ENCODE measurements at places on chromosomes 6 and 20.

- no peak for DNase-seq
These were observed 10.5 kb downstream of the MANBAL start for GRCh38 chr20:37299718-37300528.

- DNase-seq, result no peak
These were observed 319.8 kb downstream of the HIVEP2 start for GRCh38 chr6:142624978-142625715.

DNA sequence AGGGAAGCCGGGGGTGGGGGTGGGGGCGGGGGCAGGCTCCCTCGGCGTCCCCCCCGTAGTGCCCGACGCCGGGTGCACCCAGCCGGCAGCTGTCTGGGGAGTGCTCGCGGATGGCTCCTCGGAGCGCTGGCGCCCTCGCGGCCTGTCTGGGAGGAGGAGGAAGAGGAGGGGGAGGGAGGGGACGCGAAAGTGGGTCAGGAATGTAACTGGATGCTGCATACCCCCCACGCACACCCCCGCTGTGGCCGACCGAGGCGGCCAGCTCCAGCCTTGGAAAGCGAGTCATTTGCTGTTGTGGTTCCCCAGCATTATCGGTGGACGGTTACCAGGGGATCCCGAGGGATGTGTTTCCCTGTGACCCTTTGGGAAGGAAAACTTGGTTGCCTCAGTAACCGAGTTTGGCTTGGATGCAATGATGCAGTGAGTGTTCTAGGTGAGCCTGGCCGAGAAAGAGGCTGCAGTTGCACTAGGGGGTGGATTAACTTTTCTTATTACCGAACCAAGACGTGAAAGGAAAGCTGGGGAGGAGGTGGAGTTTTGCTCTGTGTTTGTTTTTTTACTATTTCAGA, 55.2 kb upstream of the RREB1 start:
- peak; percentile 8 for DNase-seq

DNA sequence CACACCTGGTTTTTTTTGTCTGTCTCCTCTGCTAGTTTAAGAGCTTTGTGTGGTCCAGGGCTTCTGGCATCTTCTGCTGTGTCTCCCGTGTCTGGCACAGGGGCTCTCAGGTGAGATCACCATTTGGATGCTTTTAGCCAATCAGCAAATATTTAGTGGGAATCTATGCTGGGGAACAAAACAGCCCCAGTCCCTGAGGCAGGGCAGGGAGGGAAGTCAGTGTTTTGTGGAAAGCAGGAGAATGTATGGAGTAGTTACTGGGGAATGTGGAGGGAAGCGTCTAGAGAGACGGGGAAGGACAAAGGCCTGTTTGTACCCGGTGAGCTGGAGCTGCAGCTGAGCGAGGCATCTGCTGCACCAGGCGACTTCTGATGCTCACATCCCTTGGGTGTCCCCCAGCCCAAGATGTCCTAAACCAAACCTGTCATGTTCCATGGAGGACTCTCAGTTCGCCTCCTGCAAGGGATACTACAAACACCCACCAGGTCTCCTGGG, 49.3 kb upstream of the NNAT start:
- no peak for DNase-seq

DNA sequence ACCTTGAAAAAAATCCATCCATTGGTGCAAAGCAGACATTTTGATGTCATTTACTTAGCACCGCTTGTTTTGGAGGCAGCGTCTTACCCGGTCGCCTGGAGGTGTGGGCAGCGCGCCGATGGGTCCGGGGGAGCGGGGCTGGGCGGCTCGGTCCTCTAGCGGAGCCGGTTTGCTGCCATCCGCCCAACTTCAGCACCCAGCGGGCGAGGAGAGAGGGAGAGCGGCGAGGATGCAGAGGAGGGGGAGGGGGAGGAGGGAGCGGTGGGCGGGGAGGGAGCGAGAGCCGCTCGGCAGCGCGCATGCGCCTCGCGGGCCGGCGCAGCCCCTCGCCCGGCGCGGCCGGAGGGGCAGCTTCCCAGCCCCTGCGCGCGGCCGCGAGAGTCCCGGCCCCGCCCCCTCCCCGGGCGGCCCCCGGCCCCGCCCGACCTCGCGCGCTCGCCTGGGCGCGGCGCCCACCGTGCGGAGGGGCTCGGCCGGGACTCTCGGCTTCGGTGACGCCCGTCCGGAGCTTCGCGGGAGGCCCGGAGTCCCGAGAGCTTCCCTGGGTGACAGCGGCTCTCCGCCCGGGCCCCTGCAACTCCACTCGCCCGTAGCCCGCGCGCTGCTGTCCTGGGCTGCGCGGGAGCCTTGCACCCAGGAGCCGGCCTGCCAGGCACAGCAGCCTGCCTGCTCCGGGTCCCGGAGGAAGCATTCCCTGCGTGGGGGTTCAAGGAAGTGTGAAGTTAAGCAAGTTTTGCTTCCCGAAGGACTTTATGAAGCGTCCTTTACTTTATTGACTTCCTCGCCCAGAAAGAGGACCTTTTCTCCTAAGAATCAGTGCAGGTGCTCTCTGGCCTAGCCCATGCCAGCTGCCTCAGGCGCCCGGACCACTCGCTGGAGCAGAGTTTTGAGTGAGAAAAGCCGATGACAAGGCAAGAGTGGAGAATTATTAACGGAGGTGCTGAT, at the start of gene RGS17:
Gene RGS17, minus strand, starts transcription at position 246 of the 945 bp plus-strand sequence. CDS start 87,264 bp downstream, outside the sequence.
- DNase-seq, result no peak

Data from activated CD4-positive, alpha-beta T cell treated with anti-CD3 and anti-CD28 coated beads for 1 hour (primary cell).